Kidney (tissue), 22 donors: ENCODE measurements at places on chromosomes 13 and 19. TPM values are rescaled to one million over a fixed set of nuclear protein-coding genes. Genes with fewer than 3 reads are reported as not detected.
A peak's percentile ranks its signal among the peaks of the same experiment; 100 is the strongest.

DNA sequence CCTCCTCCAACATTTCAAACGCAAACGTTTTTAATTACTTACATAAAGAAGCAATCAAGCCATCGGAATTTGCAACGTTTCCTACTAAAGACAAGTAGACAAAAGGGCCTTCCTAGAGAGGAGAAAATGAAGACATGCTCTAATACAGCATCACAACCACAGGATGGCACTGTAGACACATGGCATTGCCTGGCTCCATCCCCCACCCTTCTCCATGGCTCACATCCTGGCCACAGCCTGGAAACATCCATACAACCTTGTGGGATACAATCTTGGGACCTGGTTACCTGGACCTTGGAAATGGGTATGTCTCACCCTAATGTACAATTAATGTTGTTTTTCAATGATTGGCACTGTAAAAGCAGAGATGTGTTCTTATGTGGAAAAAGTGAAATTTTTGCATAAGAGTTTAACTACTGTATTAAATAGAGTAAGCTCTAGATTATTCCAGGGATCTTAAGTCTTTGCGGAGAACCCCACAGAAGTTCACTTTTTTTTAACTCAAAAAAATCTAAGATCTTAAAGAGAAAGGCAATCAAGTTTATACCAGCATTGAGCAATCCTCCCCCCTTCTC lies 21.5 kb downstream of the EBPL start:
- no peak for DNase-seq

DNA sequence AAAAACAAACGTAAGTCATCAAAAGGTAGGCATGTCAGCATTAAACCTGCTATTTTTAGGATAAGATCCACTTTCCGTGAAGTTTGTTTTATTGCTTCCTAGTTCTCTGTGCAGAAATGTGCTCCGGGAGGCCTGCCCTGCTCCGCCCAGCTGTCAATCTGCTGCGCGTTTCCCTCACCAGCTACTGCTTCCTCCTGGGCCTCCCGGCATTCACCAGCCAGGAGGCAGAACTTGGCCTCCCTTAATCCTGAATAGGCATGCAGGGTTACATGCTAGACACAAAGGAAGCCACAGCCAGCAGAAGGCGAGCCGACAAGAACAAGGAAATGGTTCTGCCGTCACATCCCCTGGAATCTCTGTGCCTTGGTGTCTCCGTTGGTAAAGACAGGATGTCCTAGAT lies 386.2 kb downstream of the IRS2 start:
- no peak for DNase-seq

Gene ACP5
- 93.3 TPM for polyA plus RNA-seq

DNA sequence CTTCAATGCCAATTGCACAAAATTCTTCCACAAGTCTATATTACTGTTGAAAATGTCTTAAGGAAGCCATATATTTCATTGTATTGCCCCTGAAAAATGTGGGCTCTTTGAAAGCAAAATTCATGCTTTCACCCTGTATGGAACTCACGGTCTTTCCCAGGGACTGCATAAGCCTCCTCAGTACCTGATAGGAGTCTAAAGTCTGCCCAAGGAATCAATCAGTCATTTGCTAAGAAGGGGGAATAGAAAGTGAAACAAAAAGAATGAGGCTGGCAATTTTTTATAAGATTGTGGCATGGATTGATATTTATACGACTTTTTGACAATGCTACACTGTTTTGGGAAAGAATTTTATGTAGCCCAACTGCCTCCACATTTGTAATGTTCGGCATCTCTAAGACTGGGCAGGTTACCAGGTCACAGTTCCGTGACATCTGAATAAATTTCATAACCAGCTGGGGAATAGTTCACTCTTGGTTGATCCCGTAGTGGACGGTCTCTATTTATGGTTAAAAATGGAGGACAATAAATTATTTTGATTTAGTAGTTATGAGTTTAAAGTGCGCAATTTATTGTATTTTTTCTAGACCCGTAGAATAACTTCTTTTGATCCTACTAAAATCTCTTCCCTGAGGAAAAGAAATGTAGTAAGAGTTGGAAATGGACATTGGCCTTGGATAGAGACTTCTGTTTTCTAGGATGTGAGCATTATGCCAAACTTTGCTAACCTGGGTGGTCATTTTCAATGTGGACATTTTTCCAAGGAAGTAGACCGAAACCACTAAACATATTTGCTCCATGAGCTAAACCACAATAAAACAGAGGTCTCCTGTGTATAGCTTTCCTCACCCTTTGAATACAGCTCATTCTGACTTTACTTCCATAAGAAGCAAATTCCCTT lies 1585.4 kb downstream of the EFNB2 start:
- DNase-seq, result no peak

GRCh38 chr13:43295321-43295720 lies 271.9 kb downstream of the DNAJC15 start:
- no peak for DNase-seq

GRCh38 chr13:46621133-46621532 lies 68.2 kb downstream of the LRCH1 start:
- DNase-seq, result no peak

Gene ODAD3
- polyA plus RNA-seq, result 7.1 TPM

Gene ADGRE3
- polyA plus RNA-seq, result not detected

GRCh38 chr13:26914148-26914547 lies 153.6 kb upstream of the GPR12 start:
- DNase-seq, result no peak

Gene CEACAM7
- polyA plus RNA-seq, result not detected

Gene CDX2
- polyA plus RNA-seq, result not detected

Gene S1PR5
- polyA plus RNA-seq, result 0.84 TPM

DNA sequence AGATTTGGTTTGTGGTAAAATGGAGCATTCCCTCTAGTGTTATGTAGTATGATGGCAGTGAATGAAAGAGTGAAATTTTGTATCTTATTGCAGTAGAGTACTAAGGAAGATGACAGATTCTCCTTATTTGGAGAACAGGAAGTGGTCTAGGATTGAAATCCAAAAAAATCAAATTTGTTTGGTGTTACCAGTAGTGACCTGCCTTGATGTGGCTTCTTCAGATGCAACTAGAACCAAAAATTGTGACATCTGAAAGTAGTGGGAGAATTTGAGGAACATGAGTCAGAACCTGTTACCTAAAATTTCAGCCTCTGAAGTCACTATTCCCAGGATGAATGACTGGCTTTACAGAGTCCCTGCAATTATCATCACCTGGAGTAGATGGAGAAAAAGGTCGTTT lies 165.9 kb downstream of the KLF5 start:
- DNase-seq, result no peak

GRCh38 chr13:74561155-74561554 lies 427.0 kb upstream of the KLF12 start:
- no peak for DNase-seq

DNA sequence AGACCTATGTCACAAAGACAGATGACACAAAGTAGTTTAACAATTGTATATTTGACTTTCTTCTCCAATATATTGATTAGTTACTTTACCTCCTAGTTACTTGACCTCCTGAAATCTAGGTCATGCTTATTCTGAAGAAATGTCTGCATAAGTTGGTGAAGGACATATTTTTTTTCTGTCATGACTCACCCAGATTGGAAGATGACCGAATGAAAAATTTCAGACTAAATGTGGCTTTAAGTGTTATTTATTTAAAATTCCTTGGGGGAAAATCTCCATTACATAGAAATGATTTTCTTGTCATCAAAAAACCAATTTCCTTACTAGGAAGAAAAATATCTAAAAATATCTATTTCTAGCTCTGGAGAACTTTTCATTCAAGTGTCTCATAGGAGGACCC lies 217.1 kb downstream of the POSTN start:
- no peak for DNase-seq

DNA sequence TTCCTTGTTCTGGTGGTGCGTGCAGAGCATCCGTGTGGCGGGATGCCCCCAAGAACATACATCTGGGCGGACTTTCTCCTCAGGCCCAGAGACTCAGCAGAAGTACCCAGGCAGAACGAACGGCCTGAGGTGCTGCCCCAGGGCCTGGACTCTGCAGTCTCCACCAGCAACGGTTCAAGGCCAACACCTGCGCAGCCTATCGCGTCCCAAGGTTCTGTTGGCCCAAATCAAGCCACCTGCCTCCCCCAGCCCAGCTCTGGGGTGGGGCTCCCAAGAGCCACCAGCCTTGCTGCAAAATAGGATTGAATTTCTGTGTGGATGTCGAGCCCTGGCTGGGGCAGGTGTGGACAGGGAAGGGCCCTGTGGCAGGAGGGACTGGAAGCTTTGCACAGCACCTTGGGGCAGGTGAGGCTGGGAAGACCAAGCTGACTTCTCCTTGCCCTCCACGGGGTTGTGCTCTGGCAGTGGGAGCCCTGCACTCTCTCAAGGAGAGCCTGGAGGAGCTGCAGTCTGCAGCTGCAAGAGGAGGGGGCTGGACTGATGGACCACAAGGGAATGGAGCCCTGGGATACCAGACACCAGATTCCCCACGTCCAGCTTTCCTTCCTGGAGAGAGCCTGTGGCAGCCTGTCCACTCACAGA lies 146.9 kb downstream of the ZNF536 start:
- no peak for DNase-seq

GRCh38 chr13:78742659-78743058 lies 83.7 kb upstream of the OBI1 start:
- no peak for DNase-seq

GRCh38 chr19:48858984-48859710 lies 9.3 kb downstream of the PLEKHA4 start:
- DNase-seq, result peak; percentile 83
